ENCODE measurements at places on chromosomes 1 and 21.
A peak's percentile ranks its signal among the peaks of the same experiment; 100 is the strongest.

GRCh38 chr1:69438056-69438795, 129.5 kb upstream of the LRRC7 start:
- DNase-seq, result no peak

DNA sequence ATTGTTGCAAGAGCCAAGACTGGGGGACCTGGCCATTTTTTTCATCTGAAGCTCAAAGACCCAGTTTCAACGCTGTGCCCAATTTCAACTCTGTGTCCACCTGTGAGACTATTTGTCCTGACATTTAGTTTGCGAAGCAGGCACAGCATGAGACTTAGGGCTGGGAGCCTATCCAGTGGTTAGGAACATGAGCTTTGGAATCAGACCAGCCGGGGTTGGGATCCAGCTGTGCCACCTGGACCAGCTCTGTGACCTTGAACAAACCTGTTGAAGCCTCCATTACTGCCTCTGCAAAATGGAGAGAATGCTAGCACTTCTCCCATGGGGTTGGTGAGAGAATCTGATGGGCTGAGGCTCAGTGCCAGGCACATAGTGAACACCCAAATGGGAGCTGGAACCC, 206.1 kb upstream of the TMEM51 start:
- no peak for DNase-seq

DNA sequence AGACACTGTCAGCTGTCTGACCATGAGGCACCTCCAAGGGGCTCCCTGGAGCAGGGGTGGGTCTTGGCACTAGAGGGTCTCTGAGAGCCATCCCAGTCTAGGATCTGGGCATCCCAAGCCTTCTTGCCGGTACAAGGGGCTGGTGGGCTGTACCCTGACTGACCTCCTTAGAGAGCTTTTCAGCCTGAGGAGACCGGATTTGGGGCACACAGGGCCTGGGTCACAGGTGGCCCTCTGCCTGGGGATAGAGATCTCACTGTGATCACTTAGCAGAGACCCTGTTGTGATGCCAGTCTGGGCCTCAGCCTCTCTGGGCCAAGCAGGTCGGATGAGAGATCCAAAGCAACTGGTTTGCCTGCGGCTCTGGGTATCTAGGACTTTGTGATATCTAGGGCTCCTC, 227.2 kb downstream of the TRABD2B start:
- DNase-seq, result no peak

GRCh38 chr21:30058928-30059327, 107.7 kb downstream of the CLDN17 start:
- DNase-seq, result no peak

DNA sequence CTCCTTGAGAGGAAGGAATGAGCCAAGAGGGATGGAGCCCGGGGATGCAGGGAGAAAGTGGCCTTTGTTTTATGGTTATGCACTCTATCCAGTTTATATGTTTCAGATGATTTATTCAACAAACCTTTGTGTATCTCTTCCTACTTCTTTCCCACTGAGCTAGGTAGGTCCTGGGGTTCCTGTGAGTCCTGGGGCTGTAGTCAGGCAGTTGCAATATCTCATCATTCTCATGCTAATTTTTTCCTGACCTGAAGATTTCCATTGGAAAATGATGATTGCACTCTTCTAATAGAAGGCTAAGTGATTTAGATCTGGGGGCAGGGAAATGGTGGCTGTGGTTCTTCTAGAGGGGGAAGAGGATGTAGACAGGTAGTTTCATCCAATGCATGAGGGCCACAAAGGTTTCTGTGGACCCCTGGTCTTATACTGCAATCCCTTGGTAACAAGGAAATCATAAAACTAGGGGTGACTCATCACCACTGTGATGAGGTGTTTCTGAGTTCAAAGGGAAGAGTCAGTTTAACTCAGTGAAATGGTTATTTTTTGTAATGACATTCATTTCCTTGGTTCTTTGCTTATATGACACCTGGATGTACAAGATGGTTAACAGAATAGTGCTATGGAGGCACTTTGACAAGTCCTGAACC, 20.2 kb downstream of the B3GALT5 start:
- no peak for DNase-seq

DNA sequence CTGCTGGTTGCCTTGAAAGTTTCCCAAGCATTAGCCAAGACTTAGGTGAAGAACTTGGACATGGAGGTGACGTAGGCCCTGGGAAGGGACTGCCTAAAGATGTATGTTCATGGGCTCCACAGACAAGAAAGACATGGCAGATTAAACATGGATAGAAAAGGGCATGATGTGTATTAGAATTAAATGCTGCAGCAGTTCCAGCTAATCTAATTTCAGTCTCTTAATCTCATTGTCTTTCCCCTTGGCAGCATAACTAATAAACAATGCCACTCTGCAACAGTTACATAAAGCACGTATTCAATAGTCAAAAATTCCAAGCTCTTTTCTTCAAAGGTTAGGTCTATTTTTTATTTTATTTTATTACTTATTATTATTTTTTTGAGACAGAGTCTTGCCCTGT, 251.6 kb downstream of the KIF26B start:
- DNase-seq, result no peak

GRCh38 chr1:229310833-229311232, 32.0 kb downstream of the CCSAP start:
- DNase-seq, result no peak

DNA sequence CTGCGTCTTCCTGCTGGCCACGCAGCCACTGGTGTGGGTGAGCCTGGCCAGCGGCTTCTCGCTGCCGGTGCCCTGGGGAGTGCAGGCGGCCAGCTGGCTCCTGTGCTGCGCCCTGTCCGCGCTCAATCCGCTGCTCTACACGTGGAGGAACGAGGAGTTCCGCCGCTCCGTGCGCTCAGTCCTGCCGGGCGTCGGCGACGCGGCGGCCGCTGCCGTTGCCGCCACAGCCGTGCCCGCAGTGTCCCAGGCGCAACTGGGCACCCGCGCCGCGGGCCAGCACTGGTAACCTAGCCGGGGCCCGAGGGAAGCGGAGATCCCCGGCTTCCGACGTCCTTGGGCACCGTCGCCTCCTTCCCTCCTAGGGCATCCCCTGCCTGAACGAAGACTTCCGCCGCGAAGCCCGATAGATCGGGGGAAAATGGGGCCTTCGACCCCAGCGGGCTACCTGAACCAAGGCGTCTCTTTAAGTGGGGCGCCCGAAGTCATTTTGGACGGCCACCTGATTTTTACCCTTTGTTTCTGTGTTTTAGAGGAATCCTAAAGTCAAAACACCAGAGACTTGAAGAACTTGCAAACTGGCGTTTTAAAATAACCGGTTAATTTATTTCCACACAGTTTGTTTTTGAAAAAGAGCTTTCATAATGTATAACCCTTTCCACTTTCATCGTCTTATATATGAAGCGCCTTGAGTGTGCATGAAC, 2.0 kb downstream of the GPR88 start:
- DNase-seq, result no peak

DNA sequence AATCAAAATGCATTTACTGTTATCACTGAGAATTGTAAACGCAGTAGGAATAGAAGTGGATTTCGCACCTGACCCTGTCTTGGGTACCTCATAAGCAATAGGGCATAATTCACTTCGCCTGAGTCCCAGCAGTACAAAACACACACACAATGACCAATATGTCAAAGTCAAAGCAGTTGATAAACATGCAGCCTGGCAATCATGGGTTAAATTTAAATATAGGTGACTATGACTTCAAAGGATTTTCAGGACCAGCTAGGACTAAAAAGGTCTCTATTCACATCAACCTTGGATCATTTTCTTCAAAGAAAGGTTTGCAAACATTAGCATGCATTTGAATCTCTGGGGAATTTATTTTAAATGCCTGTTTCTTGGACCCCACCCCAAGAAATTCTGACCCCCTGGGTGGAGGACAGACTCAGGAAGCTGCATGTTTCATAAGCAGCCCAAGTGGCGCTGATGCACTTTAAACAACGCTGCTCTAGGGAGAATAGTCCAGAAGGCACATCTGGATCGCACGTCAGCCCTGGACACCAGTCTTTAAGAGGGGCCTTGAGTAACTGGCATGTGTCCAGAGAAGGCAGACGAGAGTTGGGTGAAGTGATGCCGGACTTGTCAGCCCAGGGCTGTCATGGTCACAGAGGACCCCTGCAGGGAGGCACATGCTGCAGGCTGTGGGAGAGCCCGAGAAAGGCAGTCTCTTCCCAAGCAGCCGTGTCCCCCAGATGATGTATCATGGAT, 55.7 kb upstream of the EFHD2 start:
- DNase-seq, result no peak

DNA sequence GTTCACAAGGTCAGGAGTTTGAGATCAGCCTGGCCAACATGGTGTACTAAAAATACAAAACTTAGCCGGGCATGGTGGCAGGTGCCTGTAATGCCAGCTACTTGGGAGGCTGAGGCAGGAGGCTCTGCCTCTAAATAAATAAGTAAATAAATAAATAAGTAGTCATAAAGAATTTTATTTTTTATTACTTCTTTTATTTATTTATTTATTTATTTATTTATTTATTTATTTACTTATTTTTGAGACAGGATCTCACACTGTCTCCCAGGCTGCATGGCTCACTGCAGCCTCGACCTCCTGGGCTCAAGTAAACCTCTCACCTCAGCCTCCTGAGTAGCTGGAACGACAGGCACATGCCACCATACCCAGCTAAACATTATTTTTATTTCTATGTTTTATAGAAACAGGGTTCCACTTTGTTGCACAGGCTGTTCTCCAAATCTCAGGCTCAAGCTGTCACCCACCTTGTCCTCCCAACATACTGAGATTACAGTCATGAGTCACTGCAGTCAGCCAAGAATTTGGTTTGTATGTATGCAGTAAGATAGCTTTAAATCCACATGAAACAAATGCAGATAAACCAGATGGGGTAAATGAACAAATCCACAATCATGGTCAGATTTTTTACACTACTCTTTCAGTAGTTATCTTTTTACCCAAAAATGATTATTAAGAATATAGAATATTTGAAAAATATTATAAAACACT, 523.3 kb upstream of the RGS18 start:
- no peak for DNase-seq

DNA sequence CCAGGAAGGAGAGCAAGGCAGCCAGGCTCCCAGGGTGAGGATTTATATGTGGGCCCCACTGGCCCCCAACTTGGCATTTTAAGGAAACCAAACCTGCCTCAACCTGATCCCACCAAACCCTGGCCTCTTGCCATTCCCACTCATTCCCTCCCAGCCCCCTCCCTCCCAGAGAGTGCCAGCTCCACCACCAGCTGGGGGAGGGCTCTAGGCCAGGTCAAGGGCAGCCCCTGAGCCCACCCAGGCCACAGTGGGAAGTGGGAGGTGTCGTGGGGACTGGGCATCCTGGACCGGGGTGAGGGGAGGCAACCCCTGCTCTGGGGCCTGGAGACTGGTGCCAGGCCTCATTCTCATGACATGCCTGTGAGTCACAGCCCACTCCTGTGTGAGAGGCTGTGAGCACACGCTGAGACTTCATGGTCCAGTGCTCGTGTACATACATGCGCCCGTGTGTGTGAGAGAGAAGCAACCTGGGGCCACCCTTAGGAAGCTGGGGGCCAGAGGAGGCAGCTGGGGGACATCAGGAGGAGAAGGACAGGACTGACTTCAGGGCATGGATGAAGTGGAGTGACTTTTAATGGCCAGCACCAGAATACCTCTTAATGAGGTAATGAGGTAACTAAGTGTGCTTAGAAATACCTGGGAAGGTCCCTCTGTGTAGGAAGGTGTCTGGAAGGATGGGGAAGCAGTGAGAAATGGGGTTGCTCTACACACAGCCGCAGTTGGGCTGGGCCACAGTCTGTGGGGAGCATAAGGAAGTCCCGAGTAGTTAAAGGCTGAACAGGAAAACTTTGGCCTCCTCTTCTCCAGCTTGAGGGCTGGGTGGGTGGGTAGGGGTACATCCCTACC, at the start of gene S100A2:
TSS of gene S100A2 (minus strand) at position 316 of the 846 bp plus-strand sequence. CDS start 1,967 bp downstream, outside the sequence.
- DNase-seq, result no peak

GRCh38 chr1:239778208-239778813, 313.4 kb upstream of the FMN2 start:
- no peak for DNase-seq

GRCh38 chr1:15330028-15330427, 79.7 kb upstream of the EFHD2 start:
- DNase-seq, result no peak

GRCh38 chr1:73800376-73800775, 397.6 kb downstream of the LRRIQ3 start:
- no peak for DNase-seq

GRCh38 chr1:214791961-214792360, 189.0 kb downstream of the CENPF start:
- no peak for DNase-seq

GRCh38 chr1:14500912-14501311, 97.6 kb upstream of the KAZN start:
- no peak for DNase-seq

- DNase-seq, result no peak
Observed at GRCh38 chr1:159700312-159700711, 14.1 kb downstream of the CRP start.

DNA sequence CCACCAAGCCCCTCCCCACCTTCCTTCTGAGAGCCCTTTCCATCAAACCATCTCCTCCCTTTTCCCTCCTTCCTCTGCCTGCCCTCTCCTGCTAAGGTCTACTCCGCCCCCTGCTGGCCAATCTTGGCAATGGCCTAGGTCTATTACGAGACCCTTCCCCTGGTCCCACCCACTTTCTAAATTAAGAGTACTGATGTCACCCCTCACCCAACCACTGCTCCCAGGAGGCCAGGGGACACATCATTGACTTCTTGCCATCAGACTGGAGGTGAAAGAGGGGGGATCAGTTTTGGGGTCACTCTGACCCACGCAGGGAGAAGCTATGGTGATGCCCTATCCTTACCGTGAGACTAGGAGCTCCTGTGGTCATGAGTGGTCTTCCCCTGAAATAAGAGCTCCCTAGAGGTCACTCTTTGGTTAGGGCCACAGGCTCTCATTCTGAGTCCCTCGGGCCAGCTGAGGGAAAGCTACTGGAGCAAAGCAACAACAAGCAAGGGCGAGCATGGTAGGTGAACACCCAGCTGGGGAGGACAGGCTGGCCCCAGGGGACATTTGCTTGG, 34.6 kb upstream of the S100A7 start:
- DNase-seq, result peak; percentile 93

GRCh38 chr1:156499194-156499841, 1.3 kb downstream of the MEF2D start:
- no peak for DNase-seq
